Stimulated activated CD8-positive, alpha-beta memory T cell treated with anti-CD3 and anti-CD28 coated beads, Interleukin-7, amount 100 ng/mL, for 4 hours (primary cell): ENCODE measurements at places on chromosomes 16 and 17.

DNA sequence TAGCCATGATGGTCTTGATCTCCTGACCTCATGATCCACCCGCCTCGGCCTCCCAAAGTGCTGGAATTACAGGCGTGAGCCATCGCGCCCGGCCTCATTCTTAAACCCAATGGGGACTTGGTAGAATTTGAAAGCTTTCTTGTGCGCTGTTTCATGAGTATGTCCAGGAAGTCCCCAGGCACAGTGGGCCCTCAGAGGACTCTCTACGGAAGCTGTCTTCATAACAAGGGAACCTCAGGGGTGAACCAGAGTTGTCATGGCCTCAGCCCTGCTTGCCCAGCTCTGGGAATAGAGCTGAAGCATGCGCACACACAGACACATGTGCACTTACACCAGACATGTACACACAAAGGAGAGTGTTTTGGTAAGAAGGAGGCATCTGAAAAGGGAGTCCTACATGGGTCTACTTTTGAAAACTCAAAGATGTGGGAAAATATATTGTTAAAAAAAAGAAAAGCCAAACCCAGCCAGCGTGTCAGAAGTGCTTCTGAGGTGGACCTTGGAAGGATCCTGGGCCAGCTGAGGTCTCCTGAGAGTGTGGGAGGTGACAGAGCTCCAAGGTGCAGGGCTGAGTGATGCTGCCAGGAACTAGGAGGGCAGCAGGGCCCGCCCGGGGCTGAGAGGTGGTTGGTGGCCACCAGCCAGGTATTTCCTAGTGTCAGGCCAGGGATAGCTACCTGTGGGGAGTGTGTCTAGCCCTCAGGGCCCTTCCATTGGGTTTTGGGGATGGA, 54.6 kb downstream of the EPN2 start:
- DNase-seq = no peak

DNA sequence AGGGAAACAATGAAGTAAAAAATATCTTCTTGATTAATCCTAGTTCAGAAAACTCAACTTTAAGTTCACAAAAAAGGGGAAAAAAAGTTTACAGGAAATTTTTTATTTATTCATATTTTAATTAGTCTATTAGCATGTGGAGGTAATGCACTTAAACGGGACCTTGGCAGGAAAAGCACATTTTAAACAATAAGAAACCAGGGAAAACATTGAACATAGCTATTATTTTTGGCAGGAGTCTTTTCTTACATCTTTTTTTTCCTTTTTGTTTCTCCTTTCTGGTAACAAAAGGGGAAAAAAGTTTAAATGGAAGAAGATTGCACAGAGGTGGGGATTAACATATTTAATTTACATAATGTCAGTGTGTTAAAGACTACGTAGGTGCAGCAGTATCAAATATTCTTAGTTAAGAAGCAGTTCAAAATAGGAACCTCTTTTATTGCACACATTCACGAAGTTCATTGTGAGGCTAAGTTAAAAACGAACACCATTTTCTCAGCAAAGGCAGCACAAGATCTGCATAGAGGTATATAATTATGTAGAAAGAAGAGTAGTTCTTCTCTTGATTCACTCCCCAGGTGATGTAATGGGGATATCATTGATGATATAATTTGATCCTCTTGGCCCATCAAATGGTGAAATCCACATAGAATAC, 940.5 kb downstream of the CDH11 start:
- no peak for DNase-seq

- DNase-seq = no peak
These were observed 61.7 kb upstream of the MRC2 start for GRCh38 chr17:62565817-62566216.

- DNase-seq = no peak
These were observed 607.3 kb upstream of the GOT2 start for GRCh38 chr16:59341368-59341767.

DNA sequence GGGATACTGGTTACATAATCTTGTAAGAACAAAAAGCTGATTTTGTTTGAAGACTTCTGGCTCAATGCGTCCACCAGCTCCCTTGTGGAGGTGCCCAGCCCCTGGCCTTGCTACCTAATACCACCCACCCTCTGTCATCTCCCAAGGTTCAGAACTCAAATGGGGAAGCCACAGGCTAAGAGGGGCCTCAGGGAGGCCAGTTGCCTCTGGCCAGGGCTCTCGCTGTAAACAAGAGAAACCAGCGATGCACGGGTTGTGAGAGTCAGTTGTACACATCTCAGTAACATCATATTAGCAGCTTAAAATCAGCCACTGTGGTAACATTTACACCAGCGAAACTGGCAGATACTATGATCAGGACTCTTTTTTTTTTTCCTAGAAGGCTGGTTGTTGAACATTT, 6.0 kb downstream of the TEKT5 start:
- no peak for DNase-seq

- no peak for DNase-seq
These were observed 6.7 kb upstream of the CIITA start for GRCh38 chr16:10870137-10870776.

- DNase-seq = no peak
These were observed 18.0 kb downstream of the TLE7 start for GRCh38 chr16:71423865-71424264.

DNA sequence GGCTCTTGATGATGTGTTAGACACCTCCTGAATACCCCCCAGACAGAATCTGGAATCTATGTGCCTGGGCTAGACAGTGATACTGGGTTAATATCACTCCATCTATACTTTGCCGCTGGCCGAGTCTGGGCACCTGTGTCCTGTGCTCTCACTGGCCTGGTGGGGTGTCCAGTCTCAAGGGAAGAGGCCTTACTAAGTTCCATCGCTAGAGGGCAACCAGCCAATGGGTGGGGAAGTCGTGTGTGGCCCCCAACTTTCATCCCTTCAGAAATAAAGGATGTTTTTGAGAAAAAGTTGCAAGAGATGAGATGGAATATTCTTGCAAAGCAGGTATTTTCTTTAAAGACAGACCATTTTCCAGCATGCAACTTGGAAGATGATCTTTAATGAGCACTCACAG, 1.6 kb upstream of the GLP2R start:
- DNase-seq = no peak

GRCh38 chr16:55401046-55401445, 77.0 kb downstream of the IRX6 start:
- DNase-seq = no peak

- DNase-seq = no peak
These were observed 1.4 kb upstream of the STH start for GRCh38 chr17:45997624-45998023.

DNA sequence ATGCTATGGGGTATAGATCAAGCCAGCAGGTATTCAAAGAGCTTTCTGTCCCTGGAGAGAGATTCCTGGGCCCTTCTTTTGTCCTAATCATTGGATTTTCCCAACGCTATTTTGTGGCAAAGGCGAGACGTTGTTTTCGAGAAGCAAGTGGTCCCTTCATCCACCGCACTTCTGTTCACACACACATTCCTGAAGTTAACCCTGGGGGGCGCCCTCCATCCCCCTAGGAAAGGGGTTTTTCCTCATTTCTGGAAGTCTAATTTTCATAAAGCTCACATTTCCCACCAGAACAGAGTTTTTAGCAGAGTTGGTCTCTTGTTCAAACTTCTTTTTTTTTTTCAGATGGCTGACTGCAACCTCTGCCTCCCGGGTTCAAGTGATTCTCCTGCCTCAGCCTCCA, 11.9 kb downstream of the SCGB1C2 start:
- DNase-seq = no peak
